ENCODE measurements at places on chromosomes 4 and X. TPM values are rescaled to one million over a fixed set of nuclear protein-coding genes. Genes with fewer than 3 reads are reported as not detected.

DNA sequence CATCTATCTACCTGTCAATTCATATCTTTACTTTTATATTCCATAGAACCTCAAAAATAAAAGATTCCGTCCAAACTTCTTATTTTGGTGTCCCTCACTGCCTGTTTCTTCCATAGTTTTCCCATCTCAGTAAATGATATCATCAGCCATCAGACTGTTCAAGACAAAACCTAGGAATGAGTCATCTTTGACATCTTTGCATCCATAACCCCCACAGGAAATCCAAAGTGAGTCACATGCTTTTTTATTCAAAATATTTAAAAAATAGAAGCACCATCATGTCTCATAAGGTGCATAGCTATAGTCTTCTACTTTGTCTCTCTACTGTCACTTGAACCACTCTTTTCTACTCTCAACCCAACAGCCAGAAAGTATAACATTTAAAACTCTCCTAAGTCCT is 29.9 kb upstream of the CXXC4 start:
- DNase-seq: no peak
- H3K4me1 ChIP-seq: no peaks in the 10 kb centered on the region
- no peaks in the 10 kb centered on the region for H3K27me3 ChIP-seq
- H3K4me3 ChIP-seq: no peak overlapping the region

- H3K36me3 ChIP-seq: no peaks in the 10 kb centered on the region
- no peaks in the 10 kb centered on the region for H3K27me3 ChIP-seq
- peaks cover 14% of the 10 kb centered on the region for H3K4me1 ChIP-seq
- no peak for DNase-seq
These were observed 341.5 kb downstream of the BCOR start for GRCh38 chrX:39756086-39756883.

GRCh38 chr4:127503111-127503510 is 129.6 kb upstream of the INTU start:
- H3K27ac ChIP-seq: no peak overlapping the region
- peaks cover 2% of the 10 kb centered on the region for H3K27me3 ChIP-seq
- no peak for DNase-seq
- no peak overlapping the region for H3K4me3 ChIP-seq
- no peaks in the 10 kb centered on the region for H3K36me3 ChIP-seq

PHEX gene
- 3.0 TPM for total RNA-seq

ZMYM3 gene
- 22.8 TPM for total RNA-seq

ZNF732 gene
- total RNA-seq: not detected

RAI2 gene
- 0.39 TPM for total RNA-seq

FAAH2 gene
- total RNA-seq: 4.9 TPM

SLC10A4 gene
- total RNA-seq: not detected

All from activated CD4-positive, alpha-beta T cell treated with anti-CD3 and anti-CD28 coated beads for 36 hours (primary cell).